T-cell (primary cell): ENCODE measurements at places on chromosomes 2 and 18. TPM values are rescaled to one million over a fixed set of nuclear protein-coding genes. Genes with fewer than 3 reads are reported as not detected.

GRCh38 chr2:113180131-113180946 lies 6.6 kb downstream of the PSD4 start:
- no peak for DNase-seq

DNA sequence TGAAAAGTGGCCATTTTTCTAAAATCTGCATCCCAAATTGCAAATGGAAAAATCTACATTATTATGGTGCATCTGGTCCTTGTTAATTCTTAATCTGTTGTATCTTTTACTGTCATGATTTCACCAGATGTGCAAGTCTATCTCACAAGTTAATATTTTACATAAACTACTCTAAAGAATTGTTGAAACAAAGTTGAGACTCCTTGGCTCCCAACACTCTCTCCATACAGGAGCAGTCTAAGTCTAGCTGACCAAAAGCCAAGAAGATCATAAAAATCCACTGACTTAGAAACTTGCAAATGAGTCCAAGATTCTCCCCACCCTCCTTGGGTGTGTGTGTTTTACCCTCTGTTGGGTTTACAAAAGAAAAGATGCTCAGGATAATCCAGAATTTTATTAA lies 85.1 kb downstream of the NCKAP5 start:
- DNase-seq = no peak

GRCh38 chr2:168841445-168841844 lies 39.0 kb downstream of the NOSTRIN start:
- DNase-seq = no peak

DNA sequence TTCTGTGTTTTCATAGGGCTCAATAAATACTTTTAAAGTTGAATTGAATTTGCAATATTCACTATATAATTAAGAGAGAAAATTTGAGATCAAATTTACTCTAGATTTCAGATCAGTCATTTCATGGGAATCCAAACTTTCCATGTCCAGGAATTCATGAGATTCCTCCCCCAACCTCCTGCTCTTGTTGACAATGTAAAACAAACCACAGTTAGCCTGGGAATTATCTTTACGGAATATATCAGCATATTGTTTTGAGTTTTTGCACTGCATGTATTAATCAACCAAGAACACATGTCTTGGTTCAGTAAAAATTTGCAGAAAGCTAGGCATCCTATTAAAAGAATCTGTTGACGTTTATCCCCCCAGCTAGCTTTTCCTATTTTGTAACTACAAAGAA lies 42.3 kb downstream of the CYP1B1 start:
- DNase-seq = no peak

DNA sequence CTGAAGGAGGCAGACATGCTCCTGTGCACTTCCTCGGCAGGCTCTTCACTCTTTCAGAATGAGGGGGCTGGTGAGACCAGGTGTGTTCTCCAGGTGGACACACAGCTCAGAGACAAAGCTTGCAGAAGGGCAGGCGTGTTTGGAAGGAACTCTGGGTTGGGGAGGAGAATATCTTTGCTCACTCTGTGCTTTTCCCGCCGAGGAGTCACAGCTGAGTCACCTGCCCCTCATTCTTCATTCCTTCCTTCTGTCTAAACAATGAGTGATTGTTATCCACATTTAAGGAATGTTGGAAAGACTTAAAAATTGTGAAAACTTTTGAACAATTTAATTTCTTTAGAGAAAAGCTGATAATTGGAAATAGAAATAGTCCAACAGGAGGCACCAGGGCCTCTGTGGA lies 126.3 kb upstream of the TPO start:
- DNase-seq = no peak

DNA sequence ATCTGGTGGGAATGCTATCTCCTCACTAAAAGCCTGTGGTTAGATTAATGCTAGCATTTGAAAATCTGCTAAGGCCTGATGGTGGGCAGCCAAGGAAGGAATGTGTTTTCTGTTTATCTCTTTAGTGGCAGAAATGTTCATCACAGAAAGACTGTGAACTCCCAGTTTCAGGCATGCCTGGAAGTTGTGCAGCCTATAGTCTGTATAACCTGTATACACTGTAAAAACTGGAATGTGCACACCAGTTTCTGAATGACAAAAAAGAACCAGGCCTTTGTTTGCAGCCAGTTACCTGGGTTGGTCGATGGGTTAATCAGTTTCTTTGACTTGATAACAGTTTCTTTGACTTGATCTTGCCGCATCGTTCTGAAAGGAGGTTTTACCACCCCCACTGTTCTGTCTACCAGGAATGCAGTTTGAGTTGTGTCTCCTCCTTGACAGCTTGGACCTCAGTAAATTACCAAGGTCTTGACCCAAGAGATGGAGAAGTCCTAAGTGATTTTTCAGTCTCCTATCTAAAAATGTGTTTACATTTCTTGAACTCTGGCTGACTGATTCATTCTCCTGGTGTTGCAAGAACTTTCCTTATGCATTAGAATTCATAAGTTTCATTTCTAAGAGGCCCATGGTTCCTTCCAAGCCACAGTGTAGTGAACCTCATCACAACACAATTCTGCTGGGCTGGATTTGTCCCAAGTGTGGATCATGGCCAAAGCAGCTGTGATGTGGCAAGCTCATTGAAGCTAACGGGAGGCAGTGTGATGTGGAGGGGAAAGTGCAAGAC lies 62.2 kb downstream of the KIAA2012 start:
- no peak for DNase-seq

DNA sequence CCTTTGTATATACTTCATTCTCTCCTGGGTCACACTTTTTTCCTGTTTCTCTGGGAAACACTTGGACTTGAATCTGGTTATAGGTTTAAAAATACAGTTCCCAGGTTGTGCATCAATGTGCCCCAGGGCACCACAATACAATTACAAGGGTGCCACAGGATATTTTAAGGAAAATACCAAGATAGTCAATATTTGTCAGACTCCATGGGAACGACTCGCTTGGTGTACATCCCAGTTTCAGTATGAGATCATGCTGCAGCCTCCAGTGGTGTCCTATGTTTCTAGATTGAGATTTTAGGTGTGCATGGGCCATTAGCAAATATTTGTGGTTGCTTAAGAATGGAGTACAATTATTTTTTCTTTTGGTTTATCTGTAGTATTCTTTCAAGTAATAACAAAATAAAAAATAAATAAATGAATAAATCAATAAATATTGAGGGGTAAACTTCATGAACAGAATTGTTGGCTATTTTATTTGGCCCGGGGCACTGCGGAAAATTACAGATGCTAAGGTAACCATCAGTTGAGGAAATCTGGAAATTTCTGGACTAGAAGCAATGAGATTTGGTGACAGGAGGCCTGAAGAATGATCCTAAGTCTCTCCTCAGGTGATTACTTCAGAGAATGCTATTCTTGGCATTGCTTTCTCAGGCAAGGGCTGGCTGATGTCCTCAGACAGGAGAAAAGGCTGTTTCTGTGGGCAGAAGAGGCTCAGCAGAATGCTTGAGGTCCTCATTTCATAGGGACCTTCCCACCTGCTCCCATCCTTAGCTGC lies 649.3 kb upstream of the SOX11 start:
- DNase-seq = no peak

Gene C2orf72
- not detected for total RNA-seq
